Stimulated activated CD4-positive, alpha-beta T cell treated with anti-CD3 and anti-CD28 coated beads, Interleukin-1b, Interleukin-23, amount 100 ng/mL, for 4 hours (primary cell): ENCODE measurements at places on chromosomes 11 and 22.

DNA sequence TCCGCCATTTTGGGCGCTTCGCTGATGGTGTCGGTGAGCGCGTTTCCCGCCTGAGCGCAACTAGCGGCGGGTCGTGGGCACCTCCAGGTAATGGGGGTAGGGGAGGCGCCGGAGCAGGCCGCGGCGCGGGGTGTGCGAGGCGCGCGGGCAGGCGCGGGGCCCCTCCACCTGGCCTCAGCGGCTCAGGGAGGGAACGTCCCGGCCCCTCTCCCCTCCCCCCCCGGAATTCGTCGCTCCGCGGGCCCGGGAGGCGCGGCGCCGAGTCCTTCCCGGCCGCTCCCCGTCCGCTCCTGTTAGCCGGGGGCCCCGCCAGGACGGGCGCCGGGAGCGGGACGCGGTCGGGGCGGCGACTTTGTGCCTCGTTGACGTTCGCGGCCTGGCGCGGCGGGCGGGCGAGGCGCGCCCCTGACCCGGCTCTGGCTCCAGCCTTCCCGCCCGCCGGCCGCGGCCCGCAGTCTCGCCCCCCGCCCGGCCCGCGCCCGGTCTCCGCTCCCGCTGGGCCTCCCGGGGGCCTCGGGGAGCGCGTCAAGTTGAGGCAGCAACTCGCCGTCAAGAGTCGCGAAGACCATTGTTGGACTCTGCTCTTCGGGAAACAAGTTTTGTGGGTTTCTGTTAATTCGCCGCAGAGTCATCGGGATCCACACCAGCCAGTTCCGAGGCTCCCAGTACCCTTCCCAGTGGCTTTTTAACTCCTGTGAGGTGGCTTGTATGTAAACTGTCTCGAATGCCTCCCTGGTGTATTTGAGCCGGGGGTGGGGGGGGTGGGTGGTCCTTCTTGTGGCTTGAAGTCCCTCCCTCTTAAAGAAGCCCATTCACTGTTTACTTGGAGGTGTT is at the start of gene PPP6R3:
Gene PPP6R3 (plus strand): TSS at position 12 of the 834 bp plus-strand sequence. CDS start 76,913 bp downstream, outside the sequence.
- DNase-seq, result no peak

DNA sequence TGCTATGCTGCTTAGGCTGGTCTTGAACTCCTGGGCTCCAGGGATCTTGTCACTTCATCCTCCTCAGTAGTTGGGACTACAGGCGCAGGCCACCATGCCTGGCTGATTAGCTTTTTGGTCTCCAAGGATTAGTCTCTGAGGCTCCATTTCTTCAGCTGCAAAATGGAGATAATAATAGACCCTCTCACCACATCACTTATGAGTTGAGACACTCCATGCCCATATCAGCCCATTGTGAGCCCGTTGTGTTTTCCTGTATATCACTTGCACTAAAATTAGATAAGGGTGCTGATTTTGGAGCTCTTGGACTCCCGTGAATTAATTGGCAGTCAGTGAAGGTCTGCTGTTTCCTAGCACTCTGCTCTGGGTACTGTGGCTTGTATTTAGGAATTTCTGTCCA is 36.0 kb downstream of the DEPDC5 start:
- no peak for DNase-seq

- DNase-seq, result no peak
Measured at GRCh38 chr11:62954478-62954877, 30.3 kb downstream of the SLC22A6 start.

GRCh38 chr11:68002938-68003845 is 705 bp downstream of the UNC93B1 start:
- DNase-seq, result peak; percentile 34
